Activated CD4-positive, alpha-beta T cell treated with anti-CD3 and anti-CD28 coated beads, Interleukin-2, amount 10 ng/mL, durations not matched to agents 24 days and 14 days (primary cell): ENCODE measurements at places on chromosomes 1 and 21. TPM values are rescaled to one million over a fixed set of nuclear protein-coding genes. Genes with fewer than 3 reads are reported as not detected.
A peak's percentile ranks its signal among the peaks of the same experiment; 100 is the strongest.

Gene PCNX2
- 25.0 and 29.5 TPM in 2 replicates for total RNA-seq

Gene DMRTA2
- total RNA-seq, result not detected in 2 replicates

DNA sequence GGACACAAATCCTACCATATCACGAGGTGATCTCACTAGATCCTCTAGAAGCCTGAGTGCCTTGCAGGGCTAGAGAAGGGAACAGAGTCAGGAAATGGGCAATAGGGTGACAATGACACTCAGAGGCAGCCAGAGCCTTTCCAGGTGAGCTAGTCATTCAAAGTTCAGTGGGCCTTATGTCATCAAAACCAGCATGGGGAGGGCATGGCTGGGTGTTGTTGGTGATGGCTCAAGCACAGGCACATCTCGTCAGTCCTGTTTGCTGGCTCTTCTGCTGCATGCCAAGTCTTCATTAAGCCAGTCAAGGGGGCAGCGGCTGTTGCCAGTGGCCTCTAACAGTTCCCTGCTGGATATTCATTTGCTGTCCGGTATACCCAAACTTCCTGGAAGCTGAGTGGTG, 99.6 kb upstream of the USP24 start:
- peaks cover 7% of the 10 kb centered on the region for H3K4me1 ChIP-seq
- no peak overlapping the region for H3K27ac ChIP-seq
- no peak for DNase-seq
- peaks cover 1% of the 10 kb centered on the region for H3K27me3 ChIP-seq

GRCh38 chr1:32770741-32771548, 46.2 kb downstream of the YARS1 start:
- peaks cover 23% of the 10 kb centered on the region for H3K36me3 ChIP-seq
- H3K27me3 ChIP-seq, result no peaks in the 10 kb centered on the region
- no peak for DNase-seq
- no peak overlapping the region for H3K4me3 ChIP-seq
- no peak overlapping the region for H3K27ac ChIP-seq

Gene OR2T10
- not detected in 2 replicates for total RNA-seq

DNA sequence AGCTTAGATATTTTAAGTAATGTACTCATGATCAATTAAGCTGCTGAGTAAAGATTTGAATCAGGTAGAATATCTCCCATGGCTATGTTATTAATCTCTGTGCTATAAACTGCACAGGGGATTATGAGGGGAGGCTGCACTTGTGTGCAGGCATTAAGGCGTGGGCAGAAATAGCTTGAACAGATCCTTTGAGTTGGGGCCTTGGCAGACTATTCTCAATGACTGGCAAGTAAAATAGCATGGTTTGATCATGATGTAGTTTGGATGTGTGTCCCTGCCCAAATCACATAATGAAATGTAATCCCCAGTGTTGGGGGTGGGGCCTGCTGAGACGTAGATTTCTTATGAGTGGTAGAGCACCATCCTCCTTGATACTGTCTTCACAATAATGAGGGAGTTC, 220.3 kb downstream of the PLPP3 start:
- no peak overlapping the region for H3K27ac ChIP-seq
- no peaks in the 10 kb centered on the region for H3K36me3 ChIP-seq
- no peaks in the 10 kb centered on the region for H3K27me3 ChIP-seq
- H3K4me1 ChIP-seq, result no peaks in the 10 kb centered on the region
- H3K4me3 ChIP-seq, result no peak overlapping the region
- no peak for DNase-seq

DNA sequence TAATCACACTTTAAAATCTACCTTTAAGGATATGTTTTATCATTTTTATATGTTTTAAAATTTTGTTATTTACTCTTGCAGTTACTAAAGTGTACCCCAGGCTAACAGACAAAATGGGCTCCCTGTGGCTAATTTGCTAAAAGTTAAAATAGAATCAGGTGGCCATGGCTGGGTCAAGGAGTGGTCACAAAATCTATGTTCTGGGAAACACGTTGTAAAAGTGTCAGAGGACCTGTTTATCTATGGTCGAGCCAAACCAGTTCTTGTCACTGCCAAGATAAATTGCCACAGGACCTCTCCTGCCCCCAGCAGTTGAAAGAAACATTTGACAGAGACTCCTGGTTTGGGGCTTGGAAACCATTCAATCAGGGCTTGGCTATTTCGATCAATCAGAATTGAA, 21.2 kb upstream of the TTLL7 start:
- no peak overlapping the region for H3K27ac ChIP-seq
- no peaks in the 10 kb centered on the region for H3K36me3 ChIP-seq
- DNase-seq, result no peak
- no peak overlapping the region for H3K4me3 ChIP-seq

DNA sequence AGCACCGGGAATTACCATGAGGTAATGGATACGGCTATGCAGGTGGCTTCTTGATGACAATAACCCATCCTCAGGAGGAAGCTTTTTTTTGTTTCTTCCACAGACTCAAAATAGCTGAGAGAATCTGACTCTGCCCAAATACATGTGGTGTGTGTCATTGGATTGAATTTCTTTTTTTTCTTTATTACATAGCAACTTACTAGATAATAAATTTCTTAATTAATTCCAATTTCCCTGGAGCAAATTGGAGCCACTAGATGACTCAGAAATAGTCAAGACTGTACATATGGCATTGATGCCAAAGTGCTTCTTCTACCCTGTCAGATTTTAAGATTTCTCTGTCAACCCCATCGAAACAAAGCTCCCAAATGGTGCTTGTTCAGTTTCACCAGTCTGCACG, 42.7 kb downstream of the L1TD1 start:
- no peak overlapping the region for H3K27ac ChIP-seq
- no peaks in the 10 kb centered on the region for H3K36me3 ChIP-seq
- H3K4me3 ChIP-seq, result no peak overlapping the region
- H3K27me3 ChIP-seq, result no peaks in the 10 kb centered on the region

DNA sequence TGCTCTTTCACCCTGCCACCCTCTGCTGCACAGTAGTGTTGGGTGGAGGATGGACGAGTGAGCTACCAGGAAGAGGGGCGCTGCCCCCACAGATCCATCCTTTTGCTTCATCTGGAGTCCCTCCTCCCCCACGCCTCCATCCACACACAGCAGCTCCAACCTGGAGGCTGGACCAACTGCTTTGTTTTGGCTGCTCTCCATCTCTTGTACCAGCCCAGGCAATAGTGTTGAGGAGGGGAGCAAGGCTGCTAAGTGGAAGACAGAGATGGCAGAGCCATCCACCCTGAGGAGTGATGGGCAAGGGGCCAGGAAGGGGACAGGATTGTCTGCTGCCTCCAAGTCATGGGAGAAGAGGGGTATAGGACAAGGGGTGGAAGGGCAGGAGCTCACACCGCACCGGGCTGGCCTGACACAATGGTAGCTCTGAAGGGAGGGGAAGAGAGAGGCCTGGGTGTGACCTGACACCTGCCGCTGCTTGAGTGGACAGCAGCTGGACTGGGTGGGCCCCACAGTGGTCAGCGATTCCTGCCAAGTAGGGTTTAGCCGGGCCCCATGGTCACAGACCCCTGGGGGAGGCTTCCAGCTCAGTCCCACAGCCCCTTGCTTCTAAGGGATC, 8.5 kb downstream of the CHRNB2 start:
- peaks cover 23% of the 10 kb centered on the region for H3K36me3 ChIP-seq
- no peaks in the 10 kb centered on the region for H3K4me1 ChIP-seq
- H3K27me3 ChIP-seq, result peaks cover under 1% of the 10 kb centered on the region
- DNase-seq, result no peak
- peak overlapping the region; percentile 35 for H3K27ac ChIP-seq

- H3K4me3 ChIP-seq, result no peak overlapping the region
- no peak overlapping the region for H3K27ac ChIP-seq
- peaks cover 4% of the 10 kb centered on the region for H3K36me3 ChIP-seq
- peaks cover 11% of the 10 kb centered on the region for H3K4me1 ChIP-seq
- H3K27me3 ChIP-seq, result peaks cover 3% of the 10 kb centered on the region
- DNase-seq, result no peak
Observed at GRCh38 chr1:183804387-183804786, 533 bp upstream of the RGL1 start.

- H3K36me3 ChIP-seq, result no peaks in the 10 kb centered on the region
- H3K27me3 ChIP-seq, result peaks cover 39% of the 10 kb centered on the region
- no peak overlapping the region for H3K27ac ChIP-seq
- H3K4me1 ChIP-seq, result peaks cover 18% of the 10 kb centered on the region
Observed at GRCh38 chr1:32755098-32755809, 52.7 kb upstream of the SYNC start.

Gene ADCY10
- total RNA-seq, result 0.09 and 0.19 TPM in 2 replicates

Gene MPZ
- total RNA-seq, result 2.8 and 3.0 TPM in 2 replicates

DNA sequence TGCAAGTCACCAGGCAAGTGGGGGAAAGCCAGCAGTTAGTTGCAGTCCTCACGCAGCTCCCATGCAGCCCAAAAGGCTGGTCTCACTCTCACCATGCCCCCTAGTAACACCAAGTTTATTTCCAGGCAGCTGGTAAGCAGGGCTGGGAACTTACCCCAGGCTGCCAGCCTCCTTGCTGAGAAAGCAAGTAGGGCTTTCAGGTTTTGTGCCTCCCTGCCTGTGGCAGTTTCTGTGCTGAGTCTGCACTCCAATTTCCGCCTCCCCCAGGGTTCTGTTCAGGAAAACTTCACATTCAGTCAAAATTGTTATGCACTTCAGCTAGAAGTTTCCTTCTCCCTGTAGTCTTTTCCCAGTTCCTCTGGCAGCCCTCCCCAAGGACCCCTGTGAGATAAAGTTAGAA, 102.0 kb upstream of the SGIP1 start:
- no peaks in the 10 kb centered on the region for H3K27me3 ChIP-seq
- peaks cover 17% of the 10 kb centered on the region for H3K36me3 ChIP-seq
- no peak overlapping the region for H3K4me3 ChIP-seq

- H3K4me3 ChIP-seq, result no peak overlapping the region
- no peaks in the 10 kb centered on the region for H3K36me3 ChIP-seq
- H3K27ac ChIP-seq, result no peak overlapping the region
- no peaks in the 10 kb centered on the region for H3K27me3 ChIP-seq
- H3K4me1 ChIP-seq, result no peaks in the 10 kb centered on the region
- DNase-seq, result no peak
Observed at GRCh38 chr1:98422816-98423215, 238.7 kb upstream of the SNX7 start.

GRCh38 chr1:218090459-218090858, 194.6 kb upstream of the RRP15 start:
- no peaks in the 10 kb centered on the region for H3K36me3 ChIP-seq
- no peak for DNase-seq
- H3K27ac ChIP-seq, result no peak overlapping the region
- H3K4me1 ChIP-seq, result no peaks in the 10 kb centered on the region

- H3K36me3 ChIP-seq, result peaks cover 29% of the 10 kb centered on the region
- no peak overlapping the region for H3K4me3 ChIP-seq
- DNase-seq, result no peak
- no peak overlapping the region for H3K27ac ChIP-seq
Observed at GRCh38 chr21:34952701-34953100, 96.4 kb downstream of the RUNX1 start.

DNA sequence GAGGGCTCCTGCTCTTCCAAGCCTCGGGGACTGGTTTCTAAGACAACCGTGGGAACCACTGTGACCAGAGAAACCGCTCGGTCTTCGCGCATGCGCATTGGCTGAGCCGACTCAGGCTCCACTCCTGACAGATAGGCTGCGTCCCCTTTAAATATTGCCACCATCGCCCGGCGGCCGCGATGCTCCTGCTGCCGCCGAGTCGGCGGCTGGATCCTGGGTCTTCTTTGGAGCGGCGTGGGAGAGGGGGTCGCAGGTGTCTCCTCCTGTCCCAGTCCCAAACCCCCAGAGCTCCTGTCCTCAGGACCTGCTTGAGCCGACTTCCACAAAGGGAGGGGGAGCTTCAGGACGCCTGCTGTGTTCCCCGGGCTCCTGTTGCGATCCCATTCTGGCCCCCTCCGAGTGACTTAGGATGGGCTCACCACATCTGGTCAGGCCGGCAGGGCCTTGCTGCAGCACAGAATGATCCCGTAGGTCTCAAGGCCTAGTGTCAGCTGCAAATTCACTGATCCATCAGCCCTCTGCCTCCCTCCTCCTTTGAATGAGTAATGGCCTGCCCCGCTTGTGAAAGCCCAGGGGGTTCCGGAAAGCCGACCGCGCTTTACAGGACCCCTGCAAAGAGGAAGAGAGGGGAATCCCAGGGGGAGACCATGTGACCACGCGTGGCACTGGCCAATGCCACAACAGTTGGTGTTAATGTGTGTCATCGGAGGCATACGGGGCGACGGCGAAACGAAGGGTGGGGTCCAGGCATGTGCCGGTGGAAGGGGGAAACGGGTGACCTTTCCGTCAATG, 683.2 kb upstream of the TPTE start:
- H3K4me1 ChIP-seq, result no peaks in the 10 kb centered on the region
- H3K36me3 ChIP-seq, result peaks cover 4% of the 10 kb centered on the region
- no peak overlapping the region for H3K27ac ChIP-seq
- no peak for DNase-seq
- no peaks in the 10 kb centered on the region for H3K27me3 ChIP-seq
- no peak overlapping the region for H3K4me3 ChIP-seq

GRCh38 chr1:67175530-67176087, 9.4 kb downstream of the IL23R start:
- H3K4me3 ChIP-seq, result peak overlapping the region; percentile 41
- H3K36me3 ChIP-seq, result peaks cover 21% of the 10 kb centered on the region
- H3K27me3 ChIP-seq, result no peaks in the 10 kb centered on the region
- H3K4me1 ChIP-seq, result peaks cover 47% of the 10 kb centered on the region
- no peak for DNase-seq
- H3K27ac ChIP-seq, result peak overlapping the region; percentile 95

- no peaks in the 10 kb centered on the region for H3K4me1 ChIP-seq
- H3K27ac ChIP-seq, result no peak overlapping the region
- no peak for DNase-seq
- peaks cover 2% of the 10 kb centered on the region for H3K27me3 ChIP-seq
- no peak overlapping the region for H3K4me3 ChIP-seq
Observed at GRCh38 chr1:22332795-22333499, 118.7 kb upstream of the ZBTB40 start.

- H3K4me1 ChIP-seq, result peaks cover 73% of the 10 kb centered on the region
- DNase-seq, result peak; percentile 58
- peaks cover 2% of the 10 kb centered on the region for H3K27me3 ChIP-seq
- peak overlapping the region; percentile 63 for H3K4me3 ChIP-seq
- peak overlapping the region; percentile 92 for H3K27ac ChIP-seq
Observed at GRCh38 chr1:89546082-89546889, 21.7 kb downstream of the LRRC8B start.

DNA sequence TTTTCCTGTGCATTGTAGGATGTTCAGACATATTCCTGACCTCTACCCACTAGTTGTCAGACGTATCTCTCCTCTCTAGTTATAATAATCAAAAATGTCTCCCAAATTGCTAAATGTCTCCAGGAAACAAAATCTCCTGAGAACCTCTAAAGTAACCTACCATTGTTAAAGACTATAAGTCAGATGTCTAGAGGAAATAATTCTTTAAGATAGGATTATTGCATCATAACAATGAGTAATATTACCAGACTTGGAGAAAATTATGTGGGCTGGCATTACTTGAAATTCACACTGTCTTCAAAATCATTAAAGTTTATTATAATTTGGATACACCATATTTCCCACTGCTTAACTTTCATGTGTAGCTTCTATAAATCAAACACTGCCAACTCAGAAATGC, 643.0 kb upstream of the ADGRL2 start:
- no peaks in the 10 kb centered on the region for H3K36me3 ChIP-seq
- H3K4me1 ChIP-seq, result no peaks in the 10 kb centered on the region
- no peak overlapping the region for H3K4me3 ChIP-seq
